ENCODE measurements at places on chromosomes 1 and 21.

DNA sequence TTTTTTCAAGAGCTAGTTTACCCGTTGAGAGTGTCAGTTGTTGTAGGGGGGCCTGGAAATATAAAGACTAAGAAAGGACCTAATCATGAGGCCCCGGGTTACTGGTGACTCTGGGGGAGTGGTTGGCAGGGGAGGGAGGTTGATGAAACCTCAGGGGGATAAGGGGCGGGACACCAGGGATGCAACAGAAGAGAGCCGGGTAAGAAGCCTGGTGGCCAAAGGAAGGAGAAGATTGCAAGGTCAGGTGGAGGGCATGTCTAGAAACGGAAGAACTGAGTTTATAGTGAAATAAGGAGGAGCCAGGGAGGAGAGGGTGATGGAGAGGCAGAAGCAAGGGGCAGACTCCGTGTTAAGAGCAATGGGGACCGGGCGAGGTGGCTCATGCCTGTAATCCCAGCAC, 12.5 kb upstream of the SPOCD1 start:
- no peak for DNase-seq

- no peak for DNase-seq
Measured at GRCh38 chr1:243553090-243553489, 297.0 kb downstream of the AKT3 start.

DNA sequence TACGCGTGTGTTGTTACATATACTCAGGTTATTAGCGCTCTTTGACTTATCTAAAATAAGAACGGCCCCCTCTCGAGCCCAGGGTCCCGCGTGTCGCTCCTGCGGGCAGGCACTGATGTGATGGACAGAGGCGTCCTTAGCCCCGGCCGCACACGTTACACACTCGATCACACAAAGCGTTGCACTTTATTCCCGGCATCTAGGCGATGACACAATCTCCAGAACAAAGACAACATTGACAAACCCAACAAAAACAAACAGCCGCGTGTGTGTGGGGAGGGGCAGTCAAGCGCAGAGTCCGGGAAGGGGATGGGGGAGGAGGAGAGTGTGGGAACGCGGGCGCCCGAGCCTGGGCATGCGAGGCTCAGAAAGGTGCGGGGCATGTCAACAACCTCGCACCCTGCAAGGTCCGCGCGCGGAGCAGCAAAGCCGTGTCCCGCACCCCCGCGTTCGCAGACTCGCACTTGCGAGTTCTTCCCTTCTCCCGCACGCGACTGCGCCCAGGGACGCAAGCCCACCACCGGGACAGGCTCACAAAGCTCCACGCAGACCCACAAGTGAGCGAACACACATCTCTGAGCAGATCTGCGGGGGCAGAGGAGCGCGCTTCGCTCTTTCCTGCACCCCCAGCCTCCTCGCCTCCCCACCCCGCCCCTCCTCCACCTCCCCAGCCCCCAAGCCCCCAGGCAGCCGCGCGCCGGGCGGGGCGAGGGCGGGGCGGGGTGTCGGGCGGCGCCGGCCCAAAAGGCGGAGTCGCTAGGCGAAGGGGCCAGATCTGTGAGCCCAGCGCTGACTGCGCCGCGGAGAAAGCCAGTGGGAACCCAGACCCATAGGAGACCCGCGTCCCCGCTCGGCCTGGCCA, at the start of gene EFNA1:
EFNA1 (plus strand) TSS at position 772 of the 862 bp plus-strand sequence. CDS start 102 bp downstream, outside the sequence.
- DNase-seq: no peak

GRCh38 chr1:109570414-109570813, 22.0 kb downstream of the GNAI3 start:
- DNase-seq: no peak

GRCh38 chr1:8078176-8078671, 52.1 kb upstream of the ERRFI1 start:
- DNase-seq: no peak
